ENCODE measurements at places on chromosomes 2 and 18.
A peak's percentile ranks its signal among the peaks of the same experiment; 100 is the strongest.

GRCh38 chr18:2223449-2223848 lies 347.9 kb downstream of the METTL4 start:
- no peak overlapping the region for H3K27ac ChIP-seq
- peak overlapping the region; percentile 30 for H3K4me3 ChIP-seq
- no peaks in the 10 kb centered on the region for H3K4me1 ChIP-seq
- DNase-seq: peak; percentile 51
- no peaks in the 10 kb centered on the region for H3K36me3 ChIP-seq

DNA sequence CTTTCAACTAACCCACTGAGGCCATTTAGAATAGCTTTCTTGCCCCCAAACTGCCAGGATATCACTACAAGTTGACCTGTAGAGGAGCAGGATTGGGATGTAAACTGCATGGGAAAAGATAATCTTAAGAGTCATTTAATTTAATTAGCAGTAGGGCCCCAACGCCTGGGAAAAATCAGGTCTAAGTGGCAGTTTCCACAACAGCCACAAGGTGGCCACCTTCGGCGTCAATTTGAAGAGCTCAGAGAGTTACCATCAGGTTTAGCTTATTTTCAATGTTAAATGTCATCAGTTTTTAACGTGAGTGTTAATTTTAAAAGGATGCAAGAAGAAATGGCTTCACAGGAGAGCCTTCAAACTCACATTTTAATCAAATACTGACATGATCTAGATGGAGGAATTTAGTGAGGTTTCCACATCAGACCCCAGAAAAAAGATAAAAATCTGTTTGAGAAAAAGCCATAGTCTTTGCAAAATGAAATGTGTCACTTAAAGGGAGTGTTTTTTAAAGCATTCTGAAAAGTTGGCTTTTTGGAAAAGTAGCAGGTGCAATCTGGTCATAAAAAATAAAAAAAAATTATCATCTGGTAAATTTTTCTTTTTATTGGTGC lies 77.3 kb upstream of the UPP2 start:
- peak; percentile 64 for DNase-seq
- H3K27ac ChIP-seq: no peak overlapping the region
- no peak overlapping the region for H3K4me3 ChIP-seq
- H3K36me3 ChIP-seq: no peaks in the 10 kb centered on the region

DNA sequence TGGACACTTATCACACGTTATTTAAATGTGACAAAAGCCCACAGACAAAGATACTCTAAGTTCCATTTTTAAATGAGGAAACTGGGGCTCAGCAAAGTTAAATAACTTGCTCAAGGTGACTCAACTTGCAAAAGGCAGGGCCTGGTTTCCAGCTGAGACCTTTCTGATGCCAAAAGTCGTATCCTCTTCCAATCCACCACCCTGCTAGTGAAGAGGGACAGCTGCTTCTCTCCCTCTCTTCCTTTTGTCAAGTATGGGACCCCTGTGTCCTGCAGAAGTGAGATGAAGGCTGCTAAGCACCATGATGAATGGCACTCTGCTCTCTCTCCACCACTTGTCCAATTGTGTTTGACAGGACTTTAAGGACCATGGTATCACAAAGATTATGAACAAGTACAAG lies 140.9 kb downstream of the DYM start:
- H3K36me3 ChIP-seq: no peaks in the 10 kb centered on the region
- peaks cover 3% of the 10 kb centered on the region for H3K4me1 ChIP-seq
- no peak for DNase-seq
- no peaks in the 10 kb centered on the region for H3K27me3 ChIP-seq
- H3K27ac ChIP-seq: no peak overlapping the region

DNA sequence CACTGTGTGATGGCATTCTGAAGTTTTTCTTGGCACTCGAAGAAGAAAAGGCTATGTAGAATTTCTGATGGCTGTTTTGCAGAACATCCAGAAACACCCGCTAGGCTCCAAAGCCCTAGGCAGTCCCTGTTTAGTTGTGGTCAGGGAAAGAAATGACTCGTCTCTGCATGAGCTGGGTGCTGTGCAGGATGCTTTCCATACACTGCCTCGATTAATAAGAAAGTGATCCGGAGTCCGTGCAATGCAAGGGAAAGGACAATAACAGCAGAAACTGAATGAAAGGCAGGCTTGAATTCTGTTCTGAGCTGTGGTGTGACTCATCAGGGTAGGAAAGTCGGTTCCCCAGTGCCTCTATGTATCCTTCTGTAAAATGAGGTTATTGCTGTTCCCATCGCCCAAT lies 18.7 kb downstream of the MAPRE3 start:
- no peak for DNase-seq
- H3K36me3 ChIP-seq: no peaks in the 10 kb centered on the region
- H3K27ac ChIP-seq: no peak overlapping the region
- H3K27me3 ChIP-seq: no peaks in the 10 kb centered on the region
- no peak overlapping the region for H3K4me3 ChIP-seq

- H3K4me3 ChIP-seq: no peak overlapping the region
- no peak for DNase-seq
- no peak overlapping the region for H3K27ac ChIP-seq
- H3K36me3 ChIP-seq: no peaks in the 10 kb centered on the region
- H3K27me3 ChIP-seq: no peaks in the 10 kb centered on the region
These were observed 568.5 kb upstream of the SOX11 start for GRCh38 chr2:5123582-5124196.

DNA sequence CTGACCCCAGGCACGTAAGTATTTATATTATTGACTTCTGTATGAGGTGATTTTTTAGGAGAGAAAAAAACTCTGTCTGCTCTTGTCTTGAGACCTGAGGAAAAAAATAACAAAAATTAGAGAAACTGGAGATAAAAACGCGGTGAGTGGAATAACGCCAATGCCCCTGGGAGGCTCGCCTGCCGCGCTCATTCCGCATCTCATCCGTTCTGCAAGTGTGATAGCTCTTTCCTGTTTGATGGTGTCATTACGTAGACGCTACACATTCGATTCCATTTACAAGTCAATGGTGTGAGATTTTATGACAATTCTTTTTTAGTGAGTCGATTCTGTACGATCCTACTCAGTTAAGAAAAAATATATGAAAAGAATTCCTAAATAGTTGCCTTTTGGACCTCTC lies 194.3 kb upstream of the SMIM21 start:
- H3K27ac ChIP-seq: no peak overlapping the region
- DNase-seq: no peak
- H3K36me3 ChIP-seq: no peaks in the 10 kb centered on the region

- no peak for DNase-seq
- H3K4me3 ChIP-seq: no peak overlapping the region
- H3K27me3 ChIP-seq: no peaks in the 10 kb centered on the region
- no peak overlapping the region for H3K27ac ChIP-seq
These were observed 659.5 kb upstream of the HS6ST1 start for GRCh38 chr2:128978212-128978611.

- no peak for DNase-seq
- peaks cover 44% of the 10 kb centered on the region for H3K4me1 ChIP-seq
- H3K4me3 ChIP-seq: no peak overlapping the region
These were observed 69.3 kb downstream of the NCKAP5 start for GRCh38 chr2:133498662-133499585.

Measured in kidney (tissue), 22 donors.